Stimulated activated CD4-positive, alpha-beta T cell treated with anti-CD3 and anti-CD28 coated beads, Interleukin-4, amount 100 ng/mL, for 48 hours (primary cell): ENCODE measurements at places on chromosomes 13 and 19.

- DNase-seq, result no peak
These were observed 17.8 kb downstream of the RASL11A start for GRCh38 chr13:27288392-27288791.

DNA sequence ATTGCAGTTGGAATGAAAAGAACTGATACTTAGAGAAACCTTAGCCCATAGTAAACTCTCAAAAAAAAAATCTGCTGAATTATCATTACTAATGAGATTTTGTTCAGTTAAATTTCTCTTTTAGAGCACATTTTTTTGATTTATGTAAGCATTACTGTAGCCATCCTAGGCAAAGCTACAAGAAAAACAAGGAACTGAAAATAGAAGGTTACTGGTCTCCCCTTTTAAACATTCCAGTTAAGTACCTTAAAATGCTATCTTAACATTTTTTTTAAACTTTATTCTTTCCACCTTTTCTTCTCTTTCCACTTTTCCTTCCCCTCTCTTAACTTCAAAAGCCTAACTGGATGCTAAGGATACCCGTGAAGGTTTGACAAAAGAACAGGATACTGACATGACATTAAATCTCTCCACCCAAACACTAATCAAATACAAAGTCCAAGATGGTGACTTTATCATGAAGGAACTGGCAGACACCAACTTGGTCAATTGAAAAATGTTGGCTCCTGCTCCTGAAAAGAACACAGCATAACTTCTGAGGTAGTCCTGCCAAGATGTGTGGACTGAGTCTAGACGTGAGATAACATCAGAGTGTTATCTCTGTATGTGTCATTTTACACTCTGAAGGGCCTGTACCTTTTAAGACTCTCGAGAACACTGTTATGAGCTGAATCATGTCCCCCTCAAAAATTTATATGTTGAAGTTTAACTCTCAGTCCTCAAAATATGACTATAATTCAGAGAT lies 29.5 kb upstream of the SACS start:
- no peak for DNase-seq

DNA sequence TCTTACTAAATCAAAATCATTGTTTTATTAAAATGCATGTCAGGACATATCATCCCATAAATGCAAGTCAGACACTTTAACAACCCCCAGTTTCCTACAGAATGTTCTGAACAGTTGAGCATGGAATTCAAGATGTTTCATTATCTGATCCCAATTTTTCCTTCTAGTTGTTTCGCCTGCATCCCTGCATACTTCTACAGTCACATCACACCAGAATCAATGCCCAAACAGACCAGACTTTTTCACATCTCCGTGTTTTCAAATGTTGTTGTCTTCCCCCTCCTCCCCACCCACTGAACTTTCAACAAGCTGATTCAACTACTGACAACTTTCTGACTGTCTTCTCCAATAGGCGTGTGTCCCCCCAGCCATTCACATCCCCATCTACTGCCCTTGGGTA lies 48.6 kb downstream of the LHFPL6 start:
- no peak for DNase-seq

GRCh38 chr19:41860419-41861115 lies 512 bp downstream of the RPS19 start:
- no peak for DNase-seq

GRCh38 chr13:100673713-100674571 lies 653 bp downstream of the TMTC4 start:
- peak; percentile 8 for DNase-seq

DNA sequence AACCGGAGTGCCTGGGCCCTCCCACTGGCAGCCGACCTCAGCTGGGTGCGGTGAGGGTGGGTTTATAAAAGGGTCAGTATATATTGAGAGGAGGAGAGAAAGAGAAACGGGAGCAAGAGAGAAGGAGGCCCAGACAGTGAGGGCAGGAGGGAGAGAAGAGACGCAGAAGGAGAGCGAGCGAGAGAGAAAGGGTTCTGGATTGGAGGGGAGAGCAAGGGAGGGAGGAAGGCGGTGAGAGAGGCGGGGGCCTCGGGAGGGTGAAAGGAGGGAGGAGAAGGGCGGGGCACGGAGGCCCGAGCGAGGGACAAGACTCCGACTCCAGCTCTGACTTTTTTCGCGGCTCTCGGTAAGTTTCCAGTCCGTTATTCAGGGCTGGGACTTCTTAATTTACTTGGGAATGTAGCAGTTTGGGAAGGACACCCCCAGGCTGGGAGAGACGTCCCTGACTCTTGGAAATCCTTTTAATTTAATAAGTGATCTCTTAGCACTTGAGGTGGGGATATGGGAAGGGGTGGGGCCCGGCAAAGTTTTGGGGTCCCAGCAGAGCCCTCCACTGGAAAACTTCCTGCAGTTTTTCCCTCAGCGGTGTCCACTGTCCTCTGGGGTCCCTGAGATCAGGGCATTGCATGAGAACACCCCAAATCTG lies at the start of gene EMP3:
Gene EMP3, plus strand, starts transcription at position 288 of the 646 bp plus-strand sequence. CDS start 1,293 bp downstream, outside the sequence.
- peak; percentile 84 for DNase-seq

DNA sequence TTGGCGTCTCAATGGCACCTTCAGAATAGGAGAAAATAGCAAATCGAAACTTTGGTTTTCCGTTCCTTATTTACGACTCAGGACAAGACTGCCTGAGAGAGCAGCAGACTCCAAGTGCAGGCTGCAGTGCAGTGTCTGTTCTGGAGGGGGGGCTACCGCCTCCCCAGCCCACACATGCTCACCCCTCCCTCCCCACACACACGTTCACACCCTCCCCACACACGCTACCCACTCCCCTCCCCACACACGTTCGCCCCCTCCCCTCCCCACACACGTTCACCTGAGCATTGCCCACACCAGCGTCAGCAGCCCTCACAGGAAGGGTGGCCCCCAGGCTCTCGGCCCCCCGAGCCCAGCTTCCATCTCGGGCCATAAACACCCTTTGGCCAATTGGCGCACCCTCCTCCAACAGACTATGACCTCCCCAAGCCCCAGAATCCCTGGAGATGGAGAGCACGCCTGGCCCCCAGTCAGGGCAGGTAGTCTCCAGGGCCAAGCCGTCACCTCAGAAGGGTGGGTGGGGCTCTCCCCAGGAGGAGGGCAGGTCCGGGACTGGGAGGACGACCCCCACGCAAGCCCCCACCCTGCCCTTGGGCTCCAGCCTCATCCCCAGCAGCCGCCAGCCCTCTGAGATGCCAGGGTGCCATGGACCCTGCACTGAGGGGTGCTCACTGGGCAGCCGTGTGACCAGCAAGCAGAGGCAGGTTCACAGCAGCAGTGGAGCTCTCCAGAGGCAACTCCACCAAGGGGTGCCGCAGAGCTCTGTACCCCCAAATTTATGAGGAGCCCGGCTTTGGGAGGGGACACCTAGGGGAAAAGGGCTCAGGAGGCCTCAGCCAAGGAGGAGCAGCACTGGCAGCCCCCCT lies 27.5 kb downstream of the RASA3 start:
- no peak for DNase-seq
